Glomerular endothelial cell (primary cell): ENCODE measurements at places on chromosomes 4 and X.

- DNase-seq = no peak
Measured at GRCh38 chrX:148542481-148543255, 42.3 kb downstream of the AFF2 start.

- DNase-seq = no peak
Measured at GRCh38 chrX:115226929-115227328, 7.0 kb downstream of the LRCH2 start.

DNA sequence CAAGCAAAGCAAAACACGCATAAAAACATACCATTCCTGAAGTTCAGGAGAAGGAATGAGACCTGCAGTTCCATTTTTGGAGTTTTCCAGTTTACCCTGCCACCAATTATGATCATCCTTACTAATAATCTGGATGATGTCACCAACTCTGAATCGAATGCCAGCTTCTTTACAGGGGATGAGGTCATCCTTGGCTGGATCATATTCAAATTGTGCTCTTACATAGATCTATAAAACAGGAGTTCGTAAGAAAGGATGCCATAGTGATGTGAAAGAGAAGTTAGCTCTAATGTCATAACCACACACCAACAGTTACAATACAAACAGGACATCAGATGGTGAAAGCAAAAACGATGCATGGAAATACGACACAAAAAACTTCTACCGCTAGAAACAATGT is 106.5 kb downstream of the NYX start:
- DNase-seq = no peak

DNA sequence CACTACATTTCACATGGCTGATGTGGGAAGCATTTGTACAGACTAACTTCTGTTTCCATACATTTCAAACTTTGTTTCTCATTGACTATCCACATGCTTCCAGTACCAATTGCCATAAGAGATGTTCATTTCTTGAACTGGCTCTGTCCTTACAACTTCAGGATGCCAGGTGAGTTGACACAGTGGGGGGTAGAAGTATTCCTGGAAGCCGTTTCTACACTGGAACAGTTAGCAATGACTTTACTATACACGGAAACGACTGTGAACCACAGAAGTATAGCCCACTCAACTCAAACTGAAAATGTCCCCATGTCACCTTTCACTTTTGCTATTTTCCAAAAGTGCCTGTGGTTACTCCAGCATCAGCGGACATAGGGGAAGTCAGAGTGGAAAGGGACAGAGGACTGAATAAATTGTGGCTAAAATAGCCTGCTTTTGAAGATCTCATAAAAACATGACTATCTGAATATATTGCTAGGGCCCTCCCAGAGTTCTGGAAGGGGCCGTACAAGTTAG is 38.0 kb upstream of the DSPP start:
- DNase-seq = no peak

DNA sequence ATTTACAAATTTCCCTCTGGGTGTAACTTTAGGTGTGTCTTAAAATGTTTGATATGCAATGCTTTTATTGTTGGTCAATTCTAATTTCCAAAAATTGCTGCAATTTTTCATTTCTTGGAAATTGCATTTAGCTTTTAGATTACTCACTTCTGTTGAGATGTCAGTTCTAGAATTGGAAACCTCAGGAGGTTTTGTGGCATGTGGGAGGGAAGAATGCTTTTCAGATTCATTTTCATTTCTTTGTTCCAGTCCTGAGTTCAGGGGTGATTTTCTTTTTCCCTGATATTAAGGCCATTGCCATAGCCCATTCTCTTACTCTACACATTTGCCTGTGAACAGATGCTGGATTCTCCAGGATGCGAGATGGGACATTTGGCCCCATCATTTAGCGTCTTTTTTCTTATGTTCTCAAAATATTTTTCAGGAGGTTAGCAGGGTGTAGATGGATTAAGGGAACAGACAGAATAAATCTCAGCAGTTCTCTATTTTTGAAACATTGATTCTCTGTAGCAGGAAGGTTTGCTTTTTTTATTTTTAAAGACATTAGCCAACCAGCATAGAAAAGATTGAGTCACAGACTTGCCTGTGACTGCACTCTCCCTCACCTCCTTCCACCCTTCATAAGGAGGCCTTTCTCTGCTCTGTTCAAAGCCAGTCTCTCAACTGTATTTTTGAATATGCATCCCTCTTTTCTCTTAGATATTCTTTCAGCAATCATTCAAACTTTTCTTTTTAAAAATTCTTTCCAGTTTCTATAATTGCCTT is 238.4 kb upstream of the ANXA3 start:
- DNase-seq = no peak

DNA sequence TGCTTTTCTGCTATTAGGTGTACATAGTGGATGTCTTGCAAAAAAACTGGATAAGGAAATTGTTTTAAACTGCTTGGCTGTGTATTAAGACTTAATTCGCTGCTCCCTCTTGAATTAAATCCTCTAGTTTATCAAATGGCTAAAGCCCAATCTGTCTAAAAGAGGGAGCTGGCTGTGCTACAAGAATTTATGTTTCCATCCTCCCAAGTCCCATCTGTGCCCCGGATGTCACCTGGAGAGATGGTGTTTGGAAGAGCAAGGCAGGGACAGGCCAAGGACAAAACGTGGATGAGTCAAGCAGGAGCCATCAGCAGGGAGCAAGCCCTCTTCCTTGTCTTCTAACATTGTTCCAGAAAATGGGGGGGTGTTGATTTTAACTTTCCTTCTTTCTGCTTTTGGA is 171.3 kb upstream of the LCORL start:
- no peak for DNase-seq

- DNase-seq = no peak
Measured at GRCh38 chr4:38603652-38604051, 60.3 kb upstream of the KLF3 start.
